ENCODE measurements at places on chromosomes 13 and 19.

- no peak for DNase-seq
These were observed 34.2 kb downstream of the EPSTI1 start for GRCh38 chr13:42957881-42958280.

- no peak for DNase-seq
These were observed 12.0 kb upstream of the NANOS3 start for GRCh38 chr19:13864667-13865570.

- DNase-seq: no peak
These were observed 253.0 kb downstream of the PCDH20 start for GRCh38 chr13:61162636-61163035.

- peak; percentile 98 for DNase-seq
These were observed at the start of gene FIZ1 for GRCh38 chr19:55599468-55599841. TSS of gene FIZ1 (minus strand) at chr19:55599517. CDS start at chr19:55597865, 1,652 bp downstream.

DNA sequence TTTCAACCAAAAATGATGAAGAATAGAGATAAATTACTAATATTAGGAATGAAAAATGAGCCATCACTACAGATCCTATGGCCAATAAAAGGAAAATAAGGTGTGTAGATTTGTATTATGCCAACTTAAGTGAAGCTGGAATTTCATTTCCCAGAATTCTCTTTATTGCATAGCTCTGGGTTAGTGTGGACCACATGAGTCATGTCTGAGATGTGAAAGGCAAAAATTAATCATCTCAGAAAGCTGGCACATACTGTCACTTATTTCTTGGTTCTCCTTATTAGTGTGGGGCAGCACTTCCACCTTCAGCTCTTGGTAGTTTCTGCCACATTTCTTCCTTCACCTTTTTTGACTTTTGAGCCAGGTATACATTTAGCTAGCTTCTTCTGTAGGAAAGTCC, 82.6 kb downstream of the KATNAL1 start:
- peak; percentile 8 for DNase-seq

DNA sequence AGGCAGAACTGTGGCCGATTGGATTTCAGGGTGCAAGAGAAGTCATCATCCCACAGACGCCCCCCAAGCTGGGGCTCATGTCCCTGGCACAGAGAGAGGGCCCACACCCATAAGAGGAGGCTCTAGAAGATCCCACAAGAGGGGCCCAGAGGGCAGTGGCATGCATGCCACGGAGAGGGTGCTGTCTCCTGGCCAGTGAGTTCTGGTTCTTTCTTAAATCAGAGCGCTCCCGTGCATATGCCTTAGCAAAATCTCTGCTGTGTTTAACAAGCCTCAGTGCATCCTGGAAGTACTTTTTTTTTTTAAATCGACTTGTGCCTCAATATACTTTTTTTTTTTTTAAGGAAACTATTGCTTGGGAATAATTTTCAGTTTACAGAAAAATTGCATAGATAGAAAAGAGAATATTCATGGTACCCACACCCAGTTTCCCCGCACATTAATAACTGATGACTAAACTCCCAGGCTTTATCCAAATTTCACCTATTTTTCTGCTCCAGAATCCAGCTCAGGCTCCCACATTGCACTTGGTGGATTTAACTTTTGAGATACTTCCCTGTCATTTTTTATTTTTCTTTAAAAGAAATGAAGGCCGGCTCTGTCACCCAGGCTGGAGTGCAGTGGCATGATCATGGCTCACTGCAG, 59.1 kb downstream of the PEX11G start:
- DNase-seq: no peak

- DNase-seq: peak; percentile 40
These were observed 38.6 kb upstream of the SEMA6B start for GRCh38 chr19:4597975-4598671.

DNA sequence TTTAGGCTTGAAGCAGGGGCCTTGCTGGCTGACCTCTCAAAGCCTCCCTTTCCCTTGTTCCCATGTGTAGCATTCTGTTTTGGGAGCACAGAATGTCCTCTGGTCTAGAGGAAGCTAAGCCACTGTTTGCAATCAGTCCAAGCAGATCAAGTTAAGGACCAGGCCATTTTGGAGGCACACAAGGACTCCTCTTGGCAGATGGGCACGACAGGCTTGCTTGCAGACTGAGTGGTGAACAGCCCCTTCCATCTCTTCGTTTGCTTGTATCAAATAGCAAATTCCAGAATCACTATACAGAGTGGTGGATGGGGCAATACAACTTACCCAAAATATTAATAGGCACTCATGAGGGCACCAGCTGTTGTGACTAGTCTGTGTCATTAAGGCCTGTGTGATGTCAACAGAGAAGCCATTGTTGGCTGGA, 215.5 kb upstream of the SERP2 start:
- no peak for DNase-seq
